Stimulated activated CD4-positive, alpha-beta T cell treated with anti-CD3 and anti-CD28 coated beads, Interleukin-1b, Interleukin-23, amount 100 ng/mL, for 48 hours (primary cell): ENCODE measurements at places on chromosomes 6 and 20.

- no peak for DNase-seq
Observed at GRCh38 chr20:56780266-56780665, 151.2 kb downstream of the TFAP2C start.

DNA sequence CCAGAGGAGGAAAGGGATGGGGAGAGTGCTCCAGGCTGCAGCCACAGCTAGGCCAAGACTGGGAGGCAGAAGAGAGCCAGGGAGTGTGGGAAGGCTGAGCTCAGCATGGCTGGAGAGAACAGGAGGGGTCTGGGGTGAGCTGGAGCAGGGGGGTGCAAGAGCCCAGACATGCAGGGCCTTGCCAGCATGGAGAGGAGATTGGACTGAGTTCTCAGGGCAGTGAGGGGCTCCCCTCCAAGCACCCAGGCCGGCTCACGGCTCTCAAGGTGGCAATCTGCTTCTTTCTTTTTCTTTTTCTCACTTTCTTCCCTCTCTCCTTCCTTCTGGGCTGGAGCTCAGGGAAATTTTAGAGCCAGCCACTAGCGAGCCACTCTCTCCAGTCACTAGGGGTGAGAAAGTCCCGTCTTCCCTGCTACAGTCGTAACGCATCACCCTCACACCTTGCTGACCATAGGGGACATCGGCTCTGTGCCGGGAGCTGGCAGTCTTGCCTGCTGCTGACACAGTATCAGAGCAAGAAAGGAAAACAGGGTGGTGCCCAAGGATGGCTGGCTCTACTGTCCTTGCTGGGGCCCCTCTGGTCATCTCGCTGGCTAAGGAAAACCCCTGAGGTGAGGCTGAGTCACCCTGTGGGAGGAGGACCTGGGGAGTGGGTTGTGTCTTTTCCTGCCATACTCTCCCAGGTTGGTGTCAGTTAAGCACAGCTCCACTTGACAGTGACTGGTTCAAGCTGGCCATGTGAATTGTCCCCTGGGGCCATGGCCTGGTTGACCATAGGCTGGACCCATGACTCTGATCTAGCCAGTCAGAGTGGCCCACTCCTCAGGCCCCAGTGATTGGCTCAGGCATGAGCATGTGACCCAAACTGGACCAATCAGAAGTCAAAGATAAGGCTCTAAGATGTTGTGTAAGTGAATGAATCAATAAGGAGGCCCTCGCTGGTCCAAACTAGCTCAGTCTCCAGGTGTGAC is 135.1 kb upstream of the PMEPA1 start:
- no peak for DNase-seq

- no peak for DNase-seq
Observed at GRCh38 chr20:21523895-21524294, 10.0 kb upstream of the NKX2-2 start.

- peak; percentile 39 for DNase-seq
Observed at GRCh38 chr6:153231048-153231646, 100.1 kb upstream of the RGS17 start.

DNA sequence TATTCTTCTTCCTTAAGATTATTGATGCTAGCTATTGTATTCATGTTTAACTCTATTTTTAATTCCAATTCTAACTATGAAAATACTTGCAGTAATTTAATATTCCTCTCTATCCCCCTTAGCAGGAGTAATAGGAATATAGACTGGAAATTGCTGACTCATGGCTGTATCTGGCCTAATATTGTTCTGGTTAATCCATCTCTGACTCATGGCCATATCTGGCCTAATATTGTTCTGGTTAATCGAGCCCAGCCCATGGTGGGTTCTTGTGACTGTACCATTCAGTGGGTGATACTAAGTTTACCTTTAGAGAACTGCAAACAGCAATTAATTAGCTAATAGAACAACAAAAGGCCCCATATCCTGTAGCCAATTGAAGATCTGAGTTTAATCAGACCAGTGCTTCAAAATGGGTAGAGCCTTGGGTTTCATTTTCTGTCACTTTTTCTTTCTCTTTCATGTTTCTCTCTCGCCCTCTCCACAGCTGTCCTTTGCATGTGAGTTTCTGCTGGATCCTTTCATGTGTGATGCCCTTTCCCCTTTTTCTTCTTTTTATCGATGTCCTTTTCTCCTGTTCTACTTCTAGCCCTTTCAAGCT is 50.6 kb downstream of the SLC22A3 start:
- DNase-seq: no peak
